ENCODE measurements at places on chromosomes 16 and 17.

DNA sequence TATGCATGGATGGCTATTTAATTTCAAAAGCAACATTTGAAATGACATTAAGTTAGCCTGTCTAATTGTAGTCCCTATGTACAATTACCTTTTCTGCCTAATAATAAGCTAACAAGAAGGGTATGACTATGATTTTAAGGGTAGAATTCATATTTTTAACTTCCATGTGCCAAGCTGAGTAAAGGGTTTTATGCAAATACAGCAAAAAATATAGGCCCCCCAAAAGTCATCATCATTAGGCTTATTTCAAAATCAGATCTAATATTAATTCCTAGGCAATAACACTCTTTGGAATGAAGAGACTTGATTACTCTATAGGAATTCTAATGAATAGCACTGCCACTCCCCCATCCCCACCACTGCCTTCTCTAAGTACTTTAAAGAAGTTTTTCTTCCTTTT, 155.9 kb upstream of the DYNLRB2 start:
- no peak for DNase-seq

GRCh38 chr17:27518545-27519521, 62.6 kb downstream of the KSR1 start:
- DNase-seq: no peak

DNA sequence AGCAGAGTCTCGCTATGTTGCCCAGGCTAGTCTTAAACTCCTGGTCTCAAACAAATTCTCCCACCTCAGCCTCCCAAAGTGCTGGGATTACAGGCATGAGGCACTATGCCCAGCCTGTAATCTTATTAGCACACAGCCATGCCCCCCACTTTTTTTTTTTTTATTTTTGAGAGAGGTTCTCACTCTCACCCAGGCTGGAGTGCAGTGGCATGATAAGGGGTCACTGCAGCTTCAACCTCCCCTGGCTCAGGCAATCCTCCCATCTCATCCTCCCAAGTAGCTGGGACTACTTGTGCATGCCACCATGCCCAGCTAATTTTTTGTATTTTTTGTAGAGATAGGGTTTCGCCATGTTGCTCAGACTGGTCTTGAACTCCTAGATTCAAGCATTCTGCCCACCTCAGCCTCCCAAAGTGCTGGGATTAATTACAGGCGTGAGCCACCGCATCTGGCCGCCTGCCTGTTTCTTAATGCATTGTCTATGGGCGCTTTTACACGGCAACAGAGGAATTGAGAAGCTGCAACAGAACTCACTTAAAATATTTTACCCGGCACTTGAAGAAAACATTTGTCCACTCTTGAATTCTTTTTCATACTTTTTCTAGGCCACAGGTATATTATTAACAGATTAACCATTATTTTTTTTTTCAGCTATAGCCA, 8.8 kb upstream of the CEP20 start:
- no peak for DNase-seq

DNA sequence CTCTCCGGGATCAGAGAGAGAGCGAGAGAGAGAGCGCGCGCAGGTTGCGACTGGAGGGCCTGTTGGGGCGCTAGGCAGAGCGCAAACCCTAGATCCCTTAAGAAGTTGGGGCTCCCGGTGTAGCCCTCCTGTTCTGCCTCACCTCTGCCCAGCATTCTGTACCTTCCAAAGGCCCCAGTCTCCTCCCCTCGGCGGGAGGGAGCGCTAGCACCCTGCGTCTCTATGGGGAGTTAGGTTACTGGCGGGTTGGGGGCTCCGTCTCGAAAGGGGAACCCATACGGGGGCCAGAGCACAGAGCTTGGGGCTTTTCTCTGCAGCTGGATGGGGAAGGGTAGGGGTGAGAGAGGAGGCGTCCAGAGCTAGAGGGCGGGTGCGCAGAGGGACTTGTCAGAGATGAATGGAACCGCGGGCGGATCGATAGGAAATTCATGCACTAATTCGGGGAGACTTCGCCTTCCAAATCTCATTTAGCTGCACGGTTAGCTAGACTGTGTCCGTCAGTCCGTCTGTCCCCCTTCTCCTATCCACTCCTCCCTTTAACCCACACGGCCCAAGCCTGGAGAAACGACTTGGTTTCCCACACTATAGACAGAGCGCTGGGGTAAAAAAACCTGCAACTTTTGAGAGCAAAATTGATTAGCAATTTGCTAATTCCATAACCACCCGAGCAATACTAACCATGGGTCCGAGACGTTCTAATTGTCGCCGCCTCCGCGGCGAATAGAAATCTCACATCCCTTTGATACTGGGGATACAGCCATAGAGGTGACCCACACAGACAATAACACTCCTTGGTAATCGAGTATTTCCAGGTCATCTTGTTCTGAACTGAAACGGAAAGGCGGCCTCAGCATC, 693 bp upstream of the HOXB4 start:
- DNase-seq: no peak

DNA sequence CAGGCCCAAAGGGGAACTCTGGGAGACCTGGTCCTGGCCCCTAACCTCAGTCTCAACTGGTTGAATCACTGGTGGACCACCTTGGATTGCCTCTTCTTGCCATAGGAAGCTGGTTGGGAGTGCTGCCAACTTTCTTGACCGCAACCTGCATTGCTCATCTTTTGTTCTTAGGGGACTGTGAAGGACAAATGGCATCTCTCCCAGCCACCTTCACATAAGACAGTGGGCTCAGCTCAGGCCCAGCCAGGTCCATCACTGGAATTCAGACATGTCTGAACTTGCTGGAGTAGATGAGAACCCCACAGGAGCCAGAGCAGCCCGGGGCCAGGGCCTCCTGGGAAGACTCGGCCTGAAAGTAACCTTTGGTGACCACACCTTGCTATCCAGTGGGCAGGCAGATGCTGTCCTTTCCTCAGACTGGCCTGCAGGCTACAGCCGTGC, 18.8 kb downstream of the ADORA2B start:
- DNase-seq: peak; percentile 91

Data from RPMI7951 (cell line).